ENCODE measurements at places on chromosomes 2 and 18.
A peak's percentile ranks its signal among the peaks of the same experiment; 100 is the strongest.

DNA sequence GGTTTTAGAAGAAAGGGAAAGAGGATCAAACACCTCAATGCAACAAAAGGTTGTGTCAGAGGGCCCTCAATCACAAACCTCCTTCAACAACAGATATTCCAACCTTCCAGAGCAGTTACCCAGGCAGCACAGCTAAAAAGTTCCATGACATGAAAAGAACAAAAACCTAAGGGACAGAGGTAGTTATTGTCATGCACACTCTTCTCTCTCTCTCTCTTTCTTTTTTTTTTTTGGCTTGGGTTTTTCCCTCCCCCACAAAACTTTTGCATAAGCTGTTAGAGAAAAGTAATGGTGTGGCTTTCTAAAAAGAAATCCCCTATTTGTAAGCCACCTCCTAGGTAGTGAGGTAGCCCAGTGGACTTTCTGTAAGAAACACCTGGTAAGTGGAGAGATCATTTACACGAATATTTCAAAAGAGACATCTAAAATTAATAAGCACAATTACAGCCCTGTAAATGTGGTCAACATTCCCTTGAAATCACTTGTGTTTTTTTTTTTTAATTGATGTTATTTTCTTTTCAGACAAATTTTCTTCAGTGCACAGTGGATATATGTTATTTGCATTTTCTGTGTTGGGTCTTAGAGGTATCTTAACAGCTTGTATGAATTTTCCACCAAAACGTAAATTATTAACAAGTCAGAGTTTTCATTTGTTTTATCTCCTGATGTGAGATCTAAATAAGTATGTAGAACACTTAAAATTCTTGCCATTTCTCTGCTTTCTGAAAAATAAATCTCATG is 48.4 kb downstream of the ZEB2 start:
- no peaks in the 10 kb centered on the region for H3K27me3 ChIP-seq
- H3K4me1 ChIP-seq, result no peaks in the 10 kb centered on the region
- H3K27ac ChIP-seq, result no peak overlapping the region
- DNase-seq, result peak; percentile 51

DNA sequence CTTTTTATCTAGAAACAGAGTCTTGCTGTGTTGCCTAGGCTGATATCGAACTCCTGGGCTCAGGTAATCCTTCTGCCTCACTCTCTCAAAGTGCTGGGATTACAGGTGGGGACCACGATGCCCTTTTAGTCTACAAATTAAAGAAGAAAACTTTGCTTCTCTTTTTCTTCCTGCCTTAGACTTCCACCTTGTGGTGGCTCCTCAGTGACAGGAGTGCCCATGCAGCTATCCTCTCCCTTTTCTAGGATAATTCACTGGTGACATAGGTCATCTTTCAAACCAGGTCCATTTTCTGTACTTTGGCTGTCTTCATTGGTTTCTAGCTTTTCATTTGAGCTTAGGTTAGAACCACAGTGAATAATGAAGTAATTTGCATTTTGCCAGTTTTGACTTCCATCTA is 13.6 kb downstream of the DCAF17 start:
- no peaks in the 10 kb centered on the region for H3K36me3 ChIP-seq
- no peak overlapping the region for H3K4me3 ChIP-seq
- H3K27ac ChIP-seq, result no peak overlapping the region
- no peaks in the 10 kb centered on the region for H3K4me1 ChIP-seq

GRCh38 chr18:11114653-11115052 is 34.7 kb downstream of the PIEZO2 start:
- H3K4me3 ChIP-seq, result no peak overlapping the region
- no peak for DNase-seq
- no peaks in the 10 kb centered on the region for H3K36me3 ChIP-seq

GRCh38 chr2:158214431-158214830 is 112.8 kb downstream of the UPP2 start:
- no peaks in the 10 kb centered on the region for H3K36me3 ChIP-seq
- DNase-seq, result peak; percentile 22
- no peaks in the 10 kb centered on the region for H3K27me3 ChIP-seq
- H3K4me1 ChIP-seq, result no peaks in the 10 kb centered on the region
- H3K4me3 ChIP-seq, result no peak overlapping the region
- H3K27ac ChIP-seq, result no peak overlapping the region

GRCh38 chr2:49807689-49808088 is 653.4 kb upstream of the FSHR start:
- no peaks in the 10 kb centered on the region for H3K27me3 ChIP-seq
- no peak overlapping the region for H3K27ac ChIP-seq
- no peak overlapping the region for H3K4me3 ChIP-seq
- no peak for DNase-seq
- 0 out of 2 replicates have a peak, but pooled peaks cover 3% of the 10 kb centered on the region for H3K4me1 ChIP-seq
